Natural killer cell treated with Interleukin-12 subunit alpha and Interleukin-12 subunit beta and Interleukin-15 and Interleukin-18, amount 100 ng/mL, for 72 hours (primary cell): ENCODE measurements at places on chromosomes 7 and 10. TPM values are rescaled to one million over a fixed set of nuclear protein-coding genes. Genes with fewer than 3 reads are reported as not detected.

TRIL gene
- not detected for total RNA-seq

TMEM213 gene
- total RNA-seq = not detected

GRCh38 chr7:84017651-84018050 is 176.9 kb downstream of the SEMA3A start:
- DNase-seq = no peak

- DNase-seq = no peak
Observed at GRCh38 chr10:61481597-61481996, 28.4 kb upstream of the TMEM26 start.

DNA sequence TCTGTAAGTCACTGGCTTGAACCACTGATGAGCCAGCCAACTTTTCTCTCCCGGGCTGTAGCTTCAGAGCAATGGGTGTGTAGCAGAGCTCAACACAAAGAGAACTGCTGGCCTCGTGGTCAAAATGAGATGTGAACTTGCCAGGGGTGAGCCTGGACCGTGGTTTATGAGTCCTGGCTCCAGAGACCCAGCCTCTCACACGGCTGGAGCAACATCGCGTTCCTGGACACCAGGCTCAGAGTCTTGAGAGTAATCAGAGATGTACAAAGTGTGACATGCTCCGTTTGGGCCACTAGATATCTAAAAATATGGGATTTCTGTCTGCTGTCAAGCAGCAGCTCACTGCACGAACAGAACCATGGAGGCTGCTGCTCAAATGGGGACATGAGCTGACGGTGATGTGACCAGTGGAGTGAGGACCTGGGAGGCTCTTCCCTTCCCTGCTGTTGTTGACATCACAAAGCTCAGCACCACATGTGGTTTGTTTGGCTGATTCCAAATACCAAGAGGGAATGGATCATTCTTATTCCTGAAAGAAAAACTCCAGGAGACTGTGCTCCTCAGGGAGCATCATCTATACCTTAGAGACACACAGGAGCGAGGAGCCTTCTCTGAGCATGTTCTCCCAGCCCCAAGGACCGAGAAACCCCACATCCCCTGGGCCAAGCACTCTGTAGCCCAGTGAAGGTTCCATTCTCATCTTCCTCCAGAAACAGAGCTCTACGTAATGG is 9.2 kb upstream of the SVIL start:
- no peak for DNase-seq

DNA sequence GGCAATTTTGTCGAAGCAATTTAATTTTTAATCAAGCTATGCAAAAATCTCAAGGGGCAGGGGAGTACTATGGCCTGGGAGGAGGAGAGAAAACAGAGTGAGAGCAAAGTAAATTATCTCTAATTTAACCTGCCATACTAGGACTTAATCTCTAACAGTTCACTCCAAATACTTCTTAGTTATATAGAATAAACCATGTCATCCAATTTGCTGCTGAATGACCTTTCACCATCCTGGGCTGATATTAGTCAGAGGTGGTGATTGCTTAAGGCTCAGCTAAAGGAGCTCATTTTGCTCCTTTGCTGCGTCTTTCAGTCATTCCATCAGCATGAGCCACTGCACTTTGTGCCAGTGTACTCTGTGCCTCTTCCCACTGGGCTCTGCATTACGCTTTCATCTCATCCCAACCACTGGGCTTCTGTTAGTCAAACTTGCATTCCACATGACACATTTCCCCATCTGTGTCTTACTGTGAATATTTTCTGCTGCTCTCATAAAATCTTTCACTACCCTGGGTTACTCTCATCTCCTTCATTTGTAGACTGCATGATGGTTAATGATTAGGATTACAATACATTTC is 84.3 kb downstream of the CD36 start:
- DNase-seq = no peak

- no peak for DNase-seq
Observed at GRCh38 chr10:62580396-62580795, 206.2 kb downstream of the ZNF365 start.

IQCE gene
- 17.7 TPM for total RNA-seq
